Stimulated activated CD8-positive, alpha-beta memory T cell treated with anti-CD3 and anti-CD28 coated beads, Interleukin-4, amount 100 ng/mL, for 1 hour (primary cell): ENCODE measurements at places on chromosomes 16 and 17.

DNA sequence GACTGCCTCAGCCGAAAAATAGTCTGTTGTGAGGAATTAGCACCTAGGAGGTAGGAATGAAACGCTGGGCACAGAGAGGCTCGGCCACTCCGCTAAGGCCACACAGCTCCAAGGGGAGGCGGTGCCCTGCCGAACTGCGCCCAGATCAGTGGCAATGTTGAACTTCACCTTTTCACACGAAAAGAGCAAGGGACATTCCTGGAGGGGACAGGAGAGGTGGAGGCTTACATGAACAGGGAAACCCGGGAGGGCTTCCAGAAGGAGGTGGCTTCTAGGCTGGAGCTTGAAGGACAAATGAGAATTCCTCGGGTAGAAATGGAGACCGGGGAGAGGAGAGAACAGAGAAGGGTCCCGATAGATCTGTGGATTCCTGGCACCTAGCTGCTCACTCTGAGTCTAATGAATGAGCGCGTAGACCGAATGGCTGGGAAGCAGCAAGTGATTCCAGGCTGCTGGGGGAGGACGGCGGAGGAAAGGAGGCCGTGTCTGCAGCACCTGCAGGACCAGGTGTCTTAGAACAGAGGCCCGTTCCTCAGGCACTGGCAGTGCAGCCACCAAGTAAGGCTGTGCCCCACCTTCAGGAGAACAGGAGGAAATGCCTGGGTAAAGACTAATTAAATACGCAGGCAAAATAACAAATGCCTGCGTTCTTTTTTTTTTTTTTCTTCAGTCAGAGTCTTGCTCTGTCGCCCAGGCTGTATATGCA is 722 bp upstream of the SLC38A10 start:
- no peak for DNase-seq

- DNase-seq, result no peak
Observed at GRCh38 chr17:12089809-12090384, 69.2 kb downstream of the MAP2K4 start.

DNA sequence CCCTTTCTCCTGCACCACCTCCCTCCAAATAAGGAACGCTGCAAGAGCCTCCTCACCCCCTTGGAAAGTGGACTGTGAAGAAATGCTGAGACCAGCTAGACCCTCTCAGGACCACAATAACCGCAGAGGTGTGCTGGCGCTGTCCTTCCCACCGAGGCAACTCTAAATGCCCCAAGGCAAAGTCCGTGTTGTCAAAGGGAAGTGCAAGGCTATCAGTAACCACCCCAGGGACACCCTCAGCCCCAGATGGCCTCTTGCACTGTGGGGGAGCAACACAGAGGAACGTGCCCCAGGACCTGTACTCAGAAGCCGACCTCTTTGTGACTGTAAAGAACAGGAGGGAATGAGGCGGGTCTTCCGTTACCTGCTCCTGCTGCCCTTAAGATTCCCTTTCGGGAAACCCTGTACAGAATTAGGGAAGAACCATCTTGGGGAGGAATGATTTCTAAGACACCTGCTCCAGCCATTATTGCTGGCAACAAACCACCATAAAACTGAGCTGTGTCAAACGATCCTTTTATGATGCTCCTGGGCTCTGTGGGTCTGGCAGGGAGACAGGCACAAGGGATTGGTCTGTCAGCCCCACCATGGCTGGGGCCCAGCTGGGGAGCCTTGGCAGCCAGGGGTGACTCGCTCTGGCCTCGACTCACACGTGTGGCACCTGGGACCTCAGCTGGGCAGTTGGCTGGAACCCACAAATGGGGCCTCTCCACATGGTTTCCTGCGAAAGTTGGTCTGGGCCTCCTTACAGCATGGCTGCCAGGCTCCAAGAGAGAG is 14.6 kb upstream of the MED9 start:
- DNase-seq, result no peak

DNA sequence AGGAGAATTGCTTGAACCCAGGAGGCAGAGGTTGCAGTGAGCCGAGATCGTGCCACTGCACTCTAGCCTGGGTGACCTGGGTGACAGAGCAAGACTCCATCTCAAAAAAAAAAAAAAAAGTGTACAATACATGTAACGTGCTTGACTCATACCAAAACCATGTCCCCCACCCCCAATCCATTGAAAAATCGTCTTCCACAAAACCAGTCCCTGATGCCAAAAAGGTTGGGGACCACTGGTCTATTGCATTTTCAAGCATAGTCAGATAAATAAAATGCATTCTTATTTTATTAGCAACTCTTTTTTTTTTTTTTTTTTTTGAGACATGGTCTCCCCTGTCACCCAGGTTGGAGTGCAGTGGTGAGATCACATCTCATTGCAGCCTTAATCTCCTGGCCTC is 52.1 kb downstream of the COPRS start:
- no peak for DNase-seq

DNA sequence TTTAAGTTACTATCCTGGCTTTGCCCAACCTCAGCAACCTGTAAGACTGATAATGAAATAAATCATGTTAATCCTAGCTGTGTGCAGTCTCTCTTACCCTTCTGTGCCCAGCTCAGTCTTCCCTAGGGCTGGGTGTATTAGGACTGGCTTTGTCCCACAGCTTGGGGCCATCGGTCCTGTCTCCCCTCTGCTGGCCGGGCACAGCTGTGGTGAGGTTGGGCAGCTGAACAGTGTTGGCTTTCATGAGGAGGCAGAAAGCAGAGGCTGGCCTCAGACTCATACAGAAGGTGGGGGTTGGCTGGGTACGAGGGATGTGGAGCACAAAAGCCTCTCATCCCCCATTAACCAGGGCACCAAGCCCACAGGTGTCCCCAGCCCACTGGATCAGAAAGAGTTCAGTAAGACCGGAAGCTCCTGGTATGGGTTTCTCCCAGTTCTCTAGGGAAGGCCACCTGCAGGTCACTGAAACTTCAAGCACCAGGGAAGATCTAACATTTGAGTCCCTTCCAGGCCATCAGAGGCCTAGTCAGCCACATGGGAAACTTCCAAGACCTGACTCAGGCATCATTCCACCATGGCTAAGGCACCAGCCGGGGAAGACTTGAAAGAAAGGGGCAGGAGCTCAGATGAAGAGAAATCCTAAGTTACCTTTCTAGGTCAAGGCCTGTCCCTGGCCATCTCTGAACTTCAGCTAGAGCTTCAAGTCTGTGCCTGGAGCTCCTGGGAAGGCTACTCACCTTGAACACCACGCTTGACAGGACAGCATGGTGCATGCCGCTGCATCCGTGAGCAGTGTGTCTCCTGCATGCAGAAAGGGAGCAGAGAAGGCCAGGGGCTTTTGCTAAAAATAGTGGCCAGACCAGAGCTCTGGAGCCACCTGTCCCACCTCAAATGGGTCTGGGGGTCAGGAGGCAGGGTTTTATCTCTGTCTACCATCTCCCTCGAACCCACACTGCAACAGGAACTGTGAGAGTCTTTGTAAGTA is 8.8 kb downstream of the CNP start:
- DNase-seq, result no peak

DNA sequence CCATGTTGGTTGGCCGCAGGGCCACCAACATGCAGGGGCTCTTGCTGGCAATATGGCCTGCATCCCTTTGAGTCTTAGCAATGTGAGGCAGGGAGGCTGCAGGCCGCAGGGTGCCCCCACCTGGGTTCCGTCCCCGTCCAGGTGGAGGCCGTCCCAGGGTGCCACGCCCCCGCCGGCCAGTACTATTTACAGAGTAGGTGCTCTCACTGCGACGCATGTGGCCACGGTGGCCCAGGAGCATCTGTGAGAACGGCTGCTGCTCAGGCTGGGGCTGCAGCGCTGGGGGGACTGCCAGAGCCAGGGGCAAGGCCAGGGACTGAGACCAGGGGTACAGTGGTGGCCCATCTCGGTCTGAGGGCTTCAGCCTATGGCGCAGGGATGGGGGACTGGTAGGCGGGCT is 3.6 kb downstream of the MATCAP1 start:
- DNase-seq, result no peak

DNA sequence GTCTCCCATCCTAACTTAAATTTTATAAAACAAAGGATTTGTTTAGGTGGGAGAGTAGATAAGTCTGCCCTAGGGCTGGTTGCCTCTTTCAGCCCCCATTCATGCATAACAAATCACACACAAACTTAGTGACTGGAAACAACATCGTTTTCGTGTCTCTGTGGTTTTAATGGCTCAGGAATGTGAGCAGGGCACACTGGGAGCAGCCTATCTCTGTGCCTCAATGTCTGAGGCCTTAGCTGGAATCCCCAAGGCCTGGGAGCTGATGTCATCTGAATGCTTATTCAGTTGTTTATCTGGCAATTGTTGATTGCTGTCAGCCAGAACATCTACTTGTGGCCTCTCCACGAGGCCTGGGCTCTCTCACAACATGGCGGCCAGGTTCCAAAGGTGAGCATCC is 101.9 kb upstream of the HSBP1 start:
- DNase-seq, result no peak

GRCh38 chr17:49249292-49249794 is 18.8 kb upstream of the PHOSPHO1 start:
- DNase-seq, result no peak

GRCh38 chr16:35908152-35908551 is 2448.7 kb downstream of the TP53TG3F start:
- no peak for DNase-seq

GRCh38 chr17:51890710-51891109 is 267.8 kb downstream of the CA10 start:
- no peak for DNase-seq

DNA sequence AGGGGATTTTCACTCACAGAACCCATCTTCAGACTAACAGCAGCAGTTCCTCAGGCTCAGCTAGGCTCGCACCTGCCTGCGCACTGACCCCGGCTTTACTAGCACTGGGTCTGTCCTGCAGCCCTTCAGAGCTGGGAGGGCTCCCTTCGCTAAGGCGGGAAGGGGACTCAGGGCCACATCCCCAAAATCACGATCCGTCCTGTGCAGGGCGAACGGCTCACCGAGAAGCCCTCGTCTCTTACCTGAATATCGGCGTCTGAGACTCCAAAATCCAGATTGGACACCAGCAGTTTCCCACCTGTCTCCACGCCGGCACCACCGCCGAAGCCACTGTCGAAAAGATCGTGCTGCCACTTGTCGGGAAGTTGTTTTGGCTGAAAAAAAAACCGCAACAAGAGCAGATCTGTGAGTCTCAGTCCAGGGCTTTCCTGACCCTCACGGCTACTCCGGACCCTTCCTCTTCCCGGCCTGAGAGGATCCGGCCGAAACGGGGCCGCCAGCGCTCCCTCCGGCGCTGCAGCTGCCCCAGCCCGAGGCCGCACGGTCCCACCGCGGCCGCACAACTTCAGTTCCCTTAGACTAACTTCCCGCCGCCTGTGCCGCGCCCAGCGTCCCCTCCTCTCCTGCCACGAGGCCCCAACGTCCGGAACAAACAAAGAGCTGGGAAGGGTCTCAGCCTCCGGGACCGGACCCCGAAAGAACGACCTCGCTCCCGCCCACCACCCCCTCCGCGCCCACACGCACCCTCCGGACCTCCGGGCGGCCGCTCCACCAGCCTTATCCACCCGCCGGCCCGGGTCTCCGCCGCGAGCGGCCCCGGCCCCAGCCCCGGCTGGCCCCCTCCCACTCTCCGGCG is 711 bp downstream of the ALYREF start:
- no peak for DNase-seq

- DNase-seq, result no peak
Observed at GRCh38 chr17:67046398-67046797, 2.0 kb downstream of the CACNG1 start.

DNA sequence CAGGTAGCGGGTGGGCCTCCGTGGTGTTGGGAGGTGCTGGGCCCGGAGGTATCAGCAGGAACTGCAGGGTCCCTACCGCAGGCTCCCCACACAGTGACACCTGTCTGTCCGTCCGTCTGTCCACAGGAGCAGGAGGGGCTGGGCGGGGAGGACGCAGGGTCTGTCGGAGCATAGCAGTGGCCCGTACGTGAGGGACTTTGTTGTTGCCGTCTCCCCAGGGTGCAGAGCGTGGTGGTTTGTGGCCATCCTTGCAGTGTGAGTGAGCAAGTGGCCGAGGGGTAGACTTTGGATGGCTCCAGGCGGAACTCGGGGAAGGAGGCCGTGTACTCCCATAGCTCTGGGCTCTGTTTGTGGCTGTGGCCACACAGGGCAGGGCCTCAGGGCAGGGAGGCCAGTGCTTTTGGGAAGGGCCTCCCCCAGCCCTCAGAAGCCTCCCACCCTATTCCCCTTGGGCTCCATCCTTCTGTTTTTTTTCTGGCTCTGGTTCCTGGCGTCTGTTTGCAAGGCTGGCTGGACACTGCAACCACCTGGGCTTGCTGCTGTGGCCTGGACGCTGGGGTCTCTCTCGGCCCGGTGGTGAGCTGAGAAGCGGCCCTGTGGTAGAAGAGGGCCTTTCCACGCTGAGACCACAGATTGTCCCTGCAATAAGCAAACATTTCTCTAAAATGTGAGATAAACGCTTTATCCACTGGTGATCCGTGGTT is 41.0 kb upstream of the ZNF750 start:
- no peak for DNase-seq

GRCh38 chr17:66781135-66781534 is 53.8 kb upstream of the CACNG5 start:
- DNase-seq, result no peak

- no peak for DNase-seq
Observed at GRCh38 chr17:55794725-55795482, 44.1 kb downstream of the PCTP start.

GRCh38 chr17:28916302-28916934 is 13.5 kb upstream of the DHRS13 start:
- DNase-seq, result no peak

GRCh38 chr17:2563061-2563460 is 30.4 kb upstream of the PAFAH1B1 start:
- no peak for DNase-seq

DNA sequence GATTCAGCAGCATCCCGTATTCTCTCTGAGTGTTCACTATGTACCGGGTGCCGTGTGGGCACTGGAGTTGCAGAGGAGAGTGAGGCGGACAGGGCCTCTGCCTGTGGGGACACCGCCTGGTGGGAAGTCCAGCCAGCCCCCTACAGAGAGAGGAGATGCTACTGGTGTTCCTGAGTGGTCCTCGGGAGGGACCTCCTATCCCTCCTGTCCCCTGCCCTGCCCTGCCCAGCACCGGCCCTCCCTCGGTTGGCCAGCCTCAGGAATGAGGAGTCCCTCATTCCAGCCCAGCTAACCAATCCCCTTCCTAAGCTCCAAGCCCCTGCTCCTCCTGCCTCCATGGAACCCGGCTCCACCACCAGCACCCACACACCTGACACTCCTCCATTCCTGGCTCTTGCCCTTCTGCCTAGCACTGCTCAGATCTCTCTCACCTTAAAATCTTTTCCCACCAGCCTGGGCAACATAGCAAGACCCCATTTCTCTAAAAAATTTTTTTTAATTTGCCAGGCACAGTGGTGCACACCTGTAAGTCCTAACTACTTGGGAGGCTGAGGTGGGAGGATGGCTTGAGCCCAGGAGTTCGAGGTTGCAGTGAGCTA is 2.0 kb downstream of the ASGR2 start:
- DNase-seq, result no peak

DNA sequence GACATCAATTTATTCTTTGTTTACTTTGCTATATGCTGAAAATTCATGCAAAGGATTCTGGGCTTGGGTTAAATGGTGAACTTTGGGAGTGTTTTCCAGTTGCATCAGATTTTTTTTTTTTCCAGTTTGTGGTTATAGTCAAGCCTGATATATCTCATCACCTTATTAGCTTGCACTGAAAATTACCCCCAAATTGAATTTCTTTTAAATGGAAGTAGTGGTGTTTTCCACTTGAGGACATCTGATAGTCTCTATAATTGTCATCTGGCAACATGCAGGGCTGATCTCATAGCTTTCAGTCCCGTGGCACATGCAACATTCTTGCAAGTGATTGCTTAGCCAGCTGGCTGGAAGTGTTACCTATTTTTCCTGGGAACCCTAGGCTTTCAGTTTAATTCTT is 4.7 kb upstream of the KRTAP3-1 start:
- no peak for DNase-seq
